ENCODE measurements at places on chromosomes 5 and 9.

DNA sequence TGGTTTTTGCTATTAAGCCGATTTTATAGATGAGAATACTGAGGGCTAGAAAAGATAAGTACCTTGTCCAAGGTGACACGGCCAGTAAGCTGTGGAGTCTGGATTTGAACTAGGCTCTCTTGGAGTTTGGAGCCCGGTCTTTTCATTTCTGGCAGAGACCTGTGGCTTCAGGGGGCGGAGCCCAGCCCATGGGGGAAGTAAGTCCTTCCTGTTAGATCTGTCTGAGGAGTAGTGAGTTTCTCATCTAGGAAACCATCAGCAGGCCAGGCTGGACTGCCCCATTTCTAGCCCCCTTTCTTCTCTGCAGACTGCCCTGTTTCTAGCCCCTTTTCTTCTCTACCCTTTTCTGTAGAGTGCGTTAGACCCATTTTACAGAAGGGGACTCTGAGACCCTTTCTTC is 521 bp upstream of the PTGS1 start:
- no peak for DNase-seq

DNA sequence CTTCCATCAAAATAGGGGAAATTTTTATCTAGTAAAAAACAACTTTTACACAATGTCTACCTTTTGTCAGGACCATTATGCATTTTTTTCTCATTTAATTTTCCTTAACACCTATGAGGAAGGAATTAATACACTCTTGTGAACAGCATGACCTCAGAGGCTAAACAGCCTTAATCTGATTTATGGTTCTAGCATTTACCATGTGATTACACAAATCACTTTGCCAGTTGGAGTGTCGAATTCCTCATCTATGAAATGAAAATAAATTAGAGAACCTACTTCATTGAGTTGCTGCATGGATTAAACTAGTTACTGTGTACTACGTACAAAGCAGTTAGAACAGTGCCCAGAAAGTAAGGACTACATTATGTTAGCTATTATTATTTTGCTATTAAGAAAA is 187.7 kb upstream of the MPDZ start:
- DNase-seq = no peak

DNA sequence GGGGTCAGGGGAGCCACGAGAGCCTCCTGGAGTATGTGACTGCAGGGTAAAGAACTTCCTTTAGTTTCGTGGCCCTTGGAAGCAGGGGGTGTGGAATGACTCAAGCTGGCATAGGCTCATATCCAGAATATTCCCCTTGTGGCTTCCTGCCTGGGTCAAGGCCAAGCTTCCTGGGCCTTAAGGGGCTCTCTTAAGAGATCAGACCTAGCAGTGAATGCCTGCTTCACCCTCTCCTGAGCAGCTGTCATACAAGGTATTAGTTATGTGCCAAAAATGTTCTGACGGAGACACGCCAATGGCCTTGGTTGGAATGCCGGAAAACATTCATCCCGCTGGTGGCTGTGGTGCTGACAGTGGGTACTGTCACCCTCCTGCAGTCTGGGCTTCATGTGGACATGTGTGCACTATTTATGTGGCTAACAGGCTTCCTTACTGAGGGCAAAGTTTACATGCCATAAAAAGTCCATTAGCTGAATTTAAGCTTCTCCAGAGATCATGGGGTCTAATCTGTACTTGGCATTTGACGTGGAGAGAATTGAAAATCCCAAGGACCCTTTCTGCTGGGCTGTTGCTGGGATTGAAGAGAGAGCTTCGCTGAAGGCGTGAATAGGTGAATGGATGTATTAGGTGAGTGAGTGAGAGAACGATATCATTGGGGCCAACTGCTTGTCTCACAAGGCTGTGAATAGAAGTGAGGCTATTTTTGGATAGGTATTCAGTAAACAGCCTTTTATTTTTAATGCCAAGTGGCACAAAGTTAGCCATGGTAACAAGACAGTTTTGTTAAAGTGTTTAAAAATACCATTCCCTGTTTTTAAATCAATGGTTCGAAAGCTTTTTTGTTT is 156.8 kb downstream of the MACROH2A1 start:
- DNase-seq = no peak

- no peak for DNase-seq
Observed at GRCh38 chr9:7433508-7434292, 365.9 kb downstream of the DMAC1 start.

DNA sequence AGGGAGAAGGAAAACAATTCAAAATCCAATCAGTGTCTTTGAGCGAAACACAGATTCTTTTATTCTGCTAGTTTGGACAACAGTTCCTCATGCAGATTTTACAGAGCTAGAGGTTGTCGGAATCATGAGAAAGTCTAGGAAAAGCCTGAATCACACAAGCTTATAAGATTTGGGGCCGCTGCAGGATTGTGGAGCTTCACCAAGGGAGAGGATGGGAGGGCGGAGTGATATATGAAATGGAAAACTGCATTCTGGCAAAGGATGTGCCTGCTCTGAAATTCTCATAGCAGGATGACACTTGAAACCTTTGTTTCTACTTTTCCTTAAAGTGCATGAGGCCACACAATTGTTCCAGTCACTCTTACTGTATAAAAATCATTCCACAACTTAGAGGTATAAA is 134.3 kb downstream of the OR2K2 start:
- DNase-seq = no peak

DNA sequence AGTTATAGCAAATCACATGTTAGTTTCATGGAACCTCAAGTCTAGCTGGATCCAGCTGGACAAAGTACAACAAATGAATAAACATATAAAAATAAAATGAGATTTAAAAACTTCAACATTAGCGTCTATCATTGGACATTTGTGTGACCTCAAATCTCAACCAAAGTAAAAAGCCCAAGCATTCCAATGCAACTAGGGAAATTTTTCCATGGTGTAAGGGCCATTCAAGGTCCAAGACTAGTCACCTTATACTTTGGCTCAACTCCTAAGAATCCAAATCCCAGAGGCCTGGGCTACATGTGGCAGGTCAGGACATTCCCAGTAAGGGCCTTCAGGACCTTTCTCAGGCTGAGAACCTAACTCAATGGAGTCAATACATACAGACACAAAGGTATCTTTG is 137.4 kb upstream of the DMAC1 start:
- no peak for DNase-seq

DNA sequence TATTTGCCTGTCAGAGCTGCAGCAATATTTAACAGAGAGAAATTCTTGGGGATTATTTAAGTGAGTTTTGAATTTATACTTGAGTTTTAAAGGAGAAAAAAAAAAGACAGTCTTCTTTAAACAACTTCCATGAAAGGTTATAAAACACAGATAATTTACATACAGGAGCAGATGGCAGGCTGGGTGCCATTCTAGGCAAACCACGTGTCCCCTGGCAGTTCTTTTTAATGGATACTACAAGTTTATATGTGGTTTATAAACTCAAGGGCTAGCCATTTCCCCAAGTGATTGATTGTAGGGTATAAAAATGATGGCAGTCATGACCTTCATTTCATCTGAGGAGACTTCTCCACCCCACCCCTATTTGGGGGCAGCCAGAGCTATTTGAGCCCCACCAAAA is 166.6 kb downstream of the FSTL4 start:
- no peak for DNase-seq

Measured in stimulated activated CD4-positive, alpha-beta T cell treated with anti-CD3 and anti-CD28 coated beads, Interleukin-1b, Interleukin-23, amount 100 ng/mL, for 1 hour (primary cell).